ENCODE measurements at places on chromosomes 12 and 14.

- DNase-seq: no peak
Observed at GRCh38 chr14:79411403-79412174, 799.7 kb downstream of the DIO2 start.

- DNase-seq: no peak
Observed at GRCh38 chr12:96350982-96351381, 49.3 kb downstream of the CDK17 start.

GRCh38 chr12:80184926-80185325 lies 85.6 kb downstream of the OTOGL start:
- no peak for DNase-seq

- no peak for DNase-seq
Observed at GRCh38 chr12:1078002-1078401, 87.0 kb downstream of the ERC1 start.

- no peak for DNase-seq
Observed at GRCh38 chr12:129964826-129965457, 61.1 kb upstream of the TMEM132D start.

Data from astrocyte of the cerebellum (primary cell).